ENCODE measurements at places on chromosomes 2 and 18.

- no peaks in the 10 kb centered on the region for H3K4me1 ChIP-seq
- DNase-seq, result no peak
- no peaks in the 10 kb centered on the region for H3K27me3 ChIP-seq
- H3K36me3 ChIP-seq, result no peaks in the 10 kb centered on the region
- H3K27ac ChIP-seq, result no peak overlapping the region
Observed at GRCh38 chr18:64099244-64099643, 49.6 kb downstream of the LINC00305 start.

GRCh38 chr2:112733871-112734270 lies 13.1 kb downstream of the NT5DC4 start:
- DNase-seq, result no peak
- H3K27ac ChIP-seq, result no peak overlapping the region

- no peak for DNase-seq
- no peaks in the 10 kb centered on the region for H3K4me1 ChIP-seq
- no peak overlapping the region for H3K27ac ChIP-seq
- no peak overlapping the region for H3K4me3 ChIP-seq
Observed at GRCh38 chr2:181806039-181806392, 85.5 kb upstream of the ITPRID2 start.

GRCh38 chr2:130303169-130303568 lies 39.5 kb upstream of the IMP4 start:
- no peaks in the 10 kb centered on the region for H3K4me1 ChIP-seq
- H3K27me3 ChIP-seq, result no peaks in the 10 kb centered on the region
- no peaks in the 10 kb centered on the region for H3K36me3 ChIP-seq
- DNase-seq, result no peak

DNA sequence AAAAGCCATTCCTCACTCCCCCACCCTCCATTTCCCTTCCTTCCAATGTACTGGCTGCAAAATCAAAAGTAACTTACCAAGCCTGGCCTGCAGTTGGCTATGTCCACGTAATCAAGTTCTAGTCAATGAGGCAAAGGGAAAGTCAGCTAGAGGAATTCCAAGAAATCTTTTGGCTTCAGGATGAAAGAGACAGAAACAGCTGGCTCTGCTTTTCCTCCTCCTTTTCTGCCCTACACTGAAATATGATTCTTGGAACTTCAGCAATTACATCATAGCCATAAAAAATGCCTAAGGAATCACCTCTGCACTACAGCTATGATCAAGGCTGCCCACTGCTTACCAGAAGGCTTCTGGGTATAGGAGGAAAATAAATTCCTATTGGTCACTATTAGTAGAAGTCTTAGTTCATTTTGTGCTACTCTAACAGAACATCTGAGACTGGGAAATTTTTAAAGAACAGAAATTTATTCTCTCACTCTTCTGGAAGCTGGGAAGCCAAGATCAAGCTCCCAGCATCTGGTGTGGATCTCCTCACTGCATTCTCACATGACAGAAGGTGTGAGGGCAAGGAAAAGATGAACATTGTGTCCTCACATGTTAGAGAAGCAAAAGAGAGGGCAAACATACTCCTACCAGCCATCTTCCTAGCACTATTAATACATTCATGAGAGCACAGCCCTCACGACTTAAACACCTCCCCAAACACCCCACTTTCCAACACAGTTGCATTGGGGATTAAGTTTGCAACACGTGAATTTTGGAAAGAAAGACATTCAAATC lies 219.9 kb downstream of the TMX3 start:
- H3K27ac ChIP-seq, result no peak overlapping the region
- H3K4me3 ChIP-seq, result no peak overlapping the region
- no peaks in the 10 kb centered on the region for H3K4me1 ChIP-seq
- no peaks in the 10 kb centered on the region for H3K27me3 ChIP-seq
- no peak for DNase-seq

- no peak overlapping the region for H3K27ac ChIP-seq
- H3K4me1 ChIP-seq, result no peaks in the 10 kb centered on the region
- H3K27me3 ChIP-seq, result no peaks in the 10 kb centered on the region
- no peaks in the 10 kb centered on the region for H3K36me3 ChIP-seq
- no peak for DNase-seq
- no peak overlapping the region for H3K4me3 ChIP-seq
Observed at GRCh38 chr2:65452150-65452895, 19.9 kb upstream of the SPRED2 start.

GRCh38 chr2:38016219-38016618 lies 59.7 kb downstream of the CYP1B1 start:
- no peak overlapping the region for H3K4me3 ChIP-seq
- no peaks in the 10 kb centered on the region for H3K4me1 ChIP-seq
- no peaks in the 10 kb centered on the region for H3K27me3 ChIP-seq
- no peak overlapping the region for H3K27ac ChIP-seq

DNA sequence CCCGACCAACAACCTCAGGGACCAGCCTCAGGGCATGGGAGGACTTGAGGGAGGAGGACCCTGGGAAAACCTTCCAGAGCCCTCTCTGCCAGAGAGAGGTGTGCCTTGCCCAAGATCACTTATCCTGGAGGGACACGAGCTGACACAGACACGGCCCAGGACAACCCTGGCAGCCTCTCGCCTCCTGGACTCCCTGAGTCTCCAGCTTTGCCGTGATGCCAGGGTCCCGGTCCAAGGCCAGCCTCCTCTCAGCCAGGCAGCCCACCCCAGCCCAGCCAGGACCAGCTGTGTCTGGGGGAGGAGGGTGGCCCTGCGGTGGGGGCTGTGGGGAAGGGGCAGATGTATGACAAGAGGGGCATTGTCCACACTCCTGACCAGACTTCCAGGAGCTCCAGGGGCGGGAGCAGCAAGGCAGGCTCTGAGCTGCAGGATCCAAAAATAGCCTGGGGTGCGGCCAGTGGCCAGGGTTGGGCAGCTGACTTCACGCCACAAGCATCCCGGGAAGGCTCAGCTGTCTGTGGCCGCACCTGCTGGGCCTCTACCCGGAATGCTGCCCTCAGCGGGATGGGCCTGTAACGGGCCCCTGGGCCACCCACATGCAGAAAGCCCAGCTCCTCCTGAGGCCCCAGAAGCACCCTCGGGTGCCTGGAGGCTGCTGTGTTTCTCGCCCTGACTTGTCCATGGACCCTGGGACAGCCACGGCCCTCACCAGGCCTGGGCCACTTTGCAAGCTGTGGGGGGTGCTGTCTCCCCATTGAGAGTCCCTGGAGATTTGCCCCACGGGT lies 65.5 kb upstream of the GPC1 start:
- no peaks in the 10 kb centered on the region for H3K4me1 ChIP-seq
- no peak overlapping the region for H3K27ac ChIP-seq
- DNase-seq, result no peak

DNA sequence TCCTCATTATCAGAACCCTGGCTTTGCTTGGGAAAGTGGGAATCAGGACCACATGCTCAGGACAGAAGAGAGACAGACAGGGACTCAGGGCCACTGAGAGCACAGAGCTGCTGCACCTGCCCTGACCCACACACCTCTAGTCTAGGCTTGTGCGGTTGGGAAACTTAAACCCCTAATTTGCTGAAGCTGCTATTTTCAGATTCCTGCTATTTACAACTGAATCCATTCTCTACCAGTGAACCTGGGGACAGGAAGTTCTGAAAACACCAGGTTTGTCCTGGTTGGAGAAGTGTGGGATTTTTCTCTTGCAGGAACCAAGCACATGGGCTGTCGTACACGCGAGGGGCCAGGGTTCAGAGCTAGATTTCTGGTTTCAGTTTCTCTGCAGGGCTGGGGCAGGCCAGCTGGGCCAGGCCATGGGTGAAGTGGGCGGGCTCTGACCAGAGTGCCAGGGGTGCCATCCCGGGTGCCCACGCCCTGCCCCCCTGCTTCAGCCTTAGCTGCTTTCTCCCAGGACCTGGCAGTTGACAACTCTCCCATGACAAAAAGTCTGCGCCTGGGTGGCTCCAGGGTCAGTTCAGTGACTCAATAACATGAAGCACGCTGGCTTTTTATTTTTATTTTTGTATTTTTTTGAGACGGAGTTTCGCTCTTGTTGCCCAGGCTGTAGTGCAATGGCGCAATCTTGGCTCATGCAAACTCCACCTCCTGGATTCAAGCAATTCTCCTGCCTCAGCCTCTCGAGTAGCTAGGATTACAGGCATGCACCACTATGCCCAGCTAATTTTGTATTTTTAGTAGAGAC lies 51.3 kb upstream of the SLC1A4 start:
- no peaks in the 10 kb centered on the region for H3K4me1 ChIP-seq
- H3K27ac ChIP-seq, result no peak overlapping the region
- DNase-seq, result no peak
- no peak overlapping the region for H3K4me3 ChIP-seq

- H3K27ac ChIP-seq, result no peak overlapping the region
- no peak for DNase-seq
- peaks cover 36% of the 10 kb centered on the region for H3K4me1 ChIP-seq
- no peaks in the 10 kb centered on the region for H3K36me3 ChIP-seq
Observed at GRCh38 chr2:233235977-233236376, 15.5 kb upstream of the ATG16L1 start.

- no peak overlapping the region for H3K27ac ChIP-seq
- H3K4me1 ChIP-seq, result no peaks in the 10 kb centered on the region
- no peaks in the 10 kb centered on the region for H3K27me3 ChIP-seq
- H3K36me3 ChIP-seq, result no peaks in the 10 kb centered on the region
Observed at GRCh38 chr2:221001381-221001801, 570.7 kb downstream of the EPHA4 start.

- no peaks in the 10 kb centered on the region for H3K4me1 ChIP-seq
- H3K27me3 ChIP-seq, result no peaks in the 10 kb centered on the region
- no peaks in the 10 kb centered on the region for H3K36me3 ChIP-seq
- no peak overlapping the region for H3K27ac ChIP-seq
Observed at GRCh38 chr2:34815052-34815741, 1216.1 kb upstream of the FAM98A start.

- H3K36me3 ChIP-seq, result peaks cover 7% of the 10 kb centered on the region
- H3K27ac ChIP-seq, result no peak overlapping the region
- H3K27me3 ChIP-seq, result no peaks in the 10 kb centered on the region
- no peak overlapping the region for H3K4me3 ChIP-seq
Observed at GRCh38 chr2:27024188-27024587, 8.6 kb upstream of the TMEM214 start.

DNA sequence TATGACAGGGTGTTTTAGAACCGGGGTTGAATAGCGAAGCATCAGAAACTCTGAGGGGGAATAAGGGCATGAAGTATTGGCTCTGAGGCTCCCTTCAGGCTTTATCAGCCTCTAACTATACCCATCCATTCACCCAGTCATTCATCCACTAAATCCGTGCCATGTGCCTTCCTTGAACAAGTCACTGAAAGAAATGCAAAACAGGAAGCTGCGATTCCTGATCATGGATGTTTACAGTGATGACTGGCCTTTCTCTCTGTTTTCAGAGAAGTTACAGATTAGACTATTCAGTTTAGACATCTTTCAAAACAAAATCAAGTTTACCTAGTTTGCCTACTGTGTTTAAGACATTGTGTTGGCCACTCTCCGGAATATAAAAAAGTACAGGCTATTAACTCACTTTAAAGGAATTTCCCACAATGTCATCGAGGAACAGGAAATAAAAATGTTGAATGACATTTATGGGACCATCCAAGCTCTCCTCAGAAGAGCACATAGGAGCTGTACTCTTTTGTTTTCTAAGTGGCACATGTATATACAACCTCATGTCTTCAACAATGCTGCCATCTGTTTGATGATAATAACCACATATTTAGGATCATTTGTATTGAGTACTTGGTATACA lies 43.8 kb upstream of the SLC14A1 start:
- no peaks in the 10 kb centered on the region for H3K27me3 ChIP-seq
- no peak overlapping the region for H3K4me3 ChIP-seq
- DNase-seq, result no peak
- no peak overlapping the region for H3K27ac ChIP-seq

- DNase-seq, result no peak
- H3K4me3 ChIP-seq, result no peak overlapping the region
- H3K27ac ChIP-seq, result no peak overlapping the region
- H3K36me3 ChIP-seq, result no peaks in the 10 kb centered on the region
- H3K4me1 ChIP-seq, result no peaks in the 10 kb centered on the region
Observed at GRCh38 chr18:78330766-78331165, 648.9 kb upstream of the SALL3 start.

DNA sequence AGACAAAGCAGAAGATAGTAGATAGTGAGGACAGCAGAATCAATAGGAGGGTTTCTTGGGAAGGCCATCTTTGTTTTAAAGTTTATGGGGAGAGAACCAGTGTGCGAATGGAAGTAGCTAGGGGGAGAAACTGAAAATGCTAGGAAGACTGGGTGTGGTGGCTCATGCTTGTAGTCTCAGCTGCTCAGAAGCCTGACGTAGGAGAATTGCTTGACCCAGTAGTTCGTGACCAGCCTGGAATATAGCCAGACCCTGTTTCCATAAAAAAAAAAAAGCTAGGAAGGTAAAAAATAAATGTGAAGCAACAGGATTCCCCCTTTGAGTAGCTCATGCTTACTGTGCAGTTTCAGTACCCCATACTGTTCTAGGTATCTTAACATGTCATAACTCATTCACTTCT lies 19.2 kb upstream of the DRC1 start:
- no peak overlapping the region for H3K27ac ChIP-seq
- no peak overlapping the region for H3K4me3 ChIP-seq
- H3K4me1 ChIP-seq, result no peaks in the 10 kb centered on the region
- no peak for DNase-seq
- H3K36me3 ChIP-seq, result peaks cover 4% of the 10 kb centered on the region

All from effector memory CD4-positive, alpha-beta T cell (primary cell).